ENCODE measurements at places on chromosomes 7 and 10.

GRCh38 chr10:118032564-118032963 lies 14.2 kb downstream of the RAB11FIP2 start:
- no peak overlapping the region for H3K4me3 ChIP-seq
- H3K36me3 ChIP-seq: peaks cover 18% of the 10 kb centered on the region
- no peaks in the 10 kb centered on the region for H3K27me3 ChIP-seq

DNA sequence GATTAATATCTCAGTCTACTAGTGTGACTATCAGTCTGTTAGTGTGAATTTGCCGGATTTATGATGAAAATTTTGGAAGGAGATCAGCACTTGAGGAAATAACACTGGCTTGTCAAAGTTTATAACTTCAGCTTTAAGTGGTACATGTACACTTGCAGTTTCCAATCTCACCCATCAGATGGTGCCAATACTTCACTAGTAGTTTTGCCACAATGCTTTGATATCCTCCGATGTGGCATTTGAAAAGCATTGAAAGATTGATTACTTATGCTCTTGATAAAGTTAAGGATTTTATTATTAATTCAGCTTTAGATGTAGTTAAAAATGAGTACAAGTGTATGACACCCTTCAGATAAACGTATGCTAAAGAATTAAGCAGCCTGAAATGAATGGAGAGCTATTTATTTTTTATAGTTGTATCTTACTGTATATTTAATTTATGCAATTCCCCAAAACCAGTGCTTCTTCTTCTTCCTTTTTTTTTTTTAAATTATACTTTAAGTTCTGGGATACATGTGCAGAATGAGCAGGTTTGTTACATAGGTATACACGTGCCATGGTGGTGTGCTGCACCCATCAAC lies 98.2 kb downstream of the ANLN start:
- peaks cover 4% of the 10 kb centered on the region for H3K27me3 ChIP-seq
- H3K36me3 ChIP-seq: no peaks in the 10 kb centered on the region
- H3K4me1 ChIP-seq: peaks cover 2% of the 10 kb centered on the region
- H3K4me3 ChIP-seq: no peak overlapping the region

- H3K4me1 ChIP-seq: peaks cover 40% of the 10 kb centered on the region
- peak; percentile 97 for DNase-seq
- peak overlapping the region; percentile 89 for H3K4me3 ChIP-seq
- H3K36me3 ChIP-seq: peaks cover 19% of the 10 kb centered on the region
- H3K27me3 ChIP-seq: no peaks in the 10 kb centered on the region
- H3K27ac ChIP-seq: peak overlapping the region; percentile 95
These were observed 1.2 kb upstream of the PFKFB3 start for GRCh38 chr10:6201516-6201975.

DNA sequence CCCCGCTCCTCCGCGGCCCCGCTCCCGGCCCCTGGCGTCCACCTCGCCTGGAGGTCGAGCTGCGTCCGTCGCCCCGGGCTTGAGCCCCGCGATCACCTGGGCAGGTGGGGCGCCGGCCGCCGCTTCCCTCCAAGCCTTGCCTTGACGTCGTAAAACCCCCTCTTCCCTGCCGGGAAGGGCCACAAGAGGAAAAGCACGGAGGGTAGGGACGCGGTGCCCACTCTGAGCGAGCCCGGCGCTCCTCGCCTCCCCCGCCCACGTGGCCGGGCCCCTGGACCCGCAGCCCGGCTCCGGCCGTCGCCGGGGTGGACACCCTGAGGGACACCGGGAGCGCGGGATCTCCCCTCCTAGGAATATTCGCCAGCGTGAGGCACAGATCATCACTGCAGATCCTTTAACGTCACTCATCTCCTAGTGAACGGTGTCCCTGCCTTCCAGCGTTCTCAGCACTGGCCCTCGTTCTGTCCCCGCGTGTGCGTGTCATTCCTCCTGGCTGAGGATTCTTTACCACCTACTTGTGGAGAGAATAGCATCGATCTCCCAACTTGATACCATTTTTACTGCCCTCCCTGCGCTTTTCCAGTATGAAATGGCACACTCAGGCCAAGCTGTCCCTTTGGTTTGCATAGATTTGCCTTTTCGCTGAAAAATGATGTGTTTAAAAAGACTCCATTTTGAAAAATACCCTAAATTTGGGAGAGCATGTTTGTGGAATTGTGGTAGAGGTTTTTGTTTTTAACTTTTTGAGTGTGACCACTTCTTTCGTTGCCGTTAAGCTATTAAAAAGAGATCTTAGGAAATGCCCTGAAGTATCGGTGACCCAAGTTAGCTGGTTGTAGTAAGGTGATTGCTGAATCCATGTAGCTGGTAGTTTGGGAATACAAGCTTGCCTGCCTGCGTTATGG lies 649 bp downstream of the ACTR3B start:
- peak overlapping the region; percentile 91 for H3K4me3 ChIP-seq
- DNase-seq: peak; percentile 42
- peaks cover 3% of the 10 kb centered on the region for H3K36me3 ChIP-seq
- no peaks in the 10 kb centered on the region for H3K27me3 ChIP-seq
- H3K27ac ChIP-seq: peak overlapping the region; percentile 91
- H3K4me1 ChIP-seq: peaks cover 20% of the 10 kb centered on the region

GRCh38 chr7:41592794-41593193 lies 110.1 kb downstream of the INHBA start:
- H3K27me3 ChIP-seq: no peaks in the 10 kb centered on the region
- no peaks in the 10 kb centered on the region for H3K4me1 ChIP-seq
- no peak overlapping the region for H3K4me3 ChIP-seq
- H3K36me3 ChIP-seq: no peaks in the 10 kb centered on the region

GRCh38 chr10:14356921-14357320 lies 26.2 kb upstream of the FRMD4A start:
- peaks cover 16% of the 10 kb centered on the region for H3K27me3 ChIP-seq
- no peak overlapping the region for H3K4me3 ChIP-seq
- H3K36me3 ChIP-seq: no peaks in the 10 kb centered on the region
- DNase-seq: no peak
- H3K27ac ChIP-seq: no peak overlapping the region

Measured in activated CD4-positive, alpha-beta T cell treated with anti-CD3 and anti-CD28 coated beads for 36 hours (primary cell).